NCI-H510A (cell line): ENCODE measurements at places on chromosomes 11 and 22.
A peak's percentile ranks its signal among the peaks of the same experiment; 100 is the strongest.

- no peak for DNase-seq
These were observed 79.6 kb downstream of the GRK3 start for GRCh38 chr22:25644122-25644521.

GRCh38 chr11:44659641-44660040, 67.1 kb upstream of the TSPAN18 start:
- no peak for DNase-seq

- no peak for DNase-seq
These were observed 106.2 kb upstream of the OR4B1 start for GRCh38 chr11:48110509-48110766.

- no peak for DNase-seq
These were observed 12.6 kb downstream of the INSC start for GRCh38 chr11:15127341-15127740.

- no peak for DNase-seq
These were observed 22.7 kb upstream of the IL17REL start for GRCh38 chr22:50035131-50035881.

DNA sequence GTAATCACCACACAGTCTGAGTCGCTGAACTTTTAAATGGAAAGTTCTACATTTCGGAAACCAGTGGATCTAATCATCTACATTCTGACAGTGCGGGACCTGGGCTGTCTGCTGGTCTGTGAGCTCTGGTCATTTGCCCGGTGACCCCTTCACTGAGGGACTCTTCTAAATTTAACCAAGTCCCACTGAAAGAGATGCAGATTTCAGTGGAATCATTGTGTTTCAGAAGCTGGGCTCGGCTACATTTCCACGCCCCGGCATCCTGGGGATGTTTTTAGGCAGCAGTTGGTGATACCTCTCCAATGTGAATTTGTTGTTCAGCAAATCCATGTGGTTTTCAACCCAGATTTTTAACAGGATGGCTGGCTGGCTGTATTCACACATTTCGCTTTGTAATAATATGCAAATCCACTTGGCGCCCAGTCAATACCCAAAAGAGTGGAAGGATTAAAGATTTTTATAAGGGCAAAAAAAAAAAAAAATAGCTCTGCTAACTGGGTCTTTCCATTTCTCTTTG, 145.5 kb upstream of the RASSF10 start:
- no peak for DNase-seq

- DNase-seq: no peak
These were observed 2091.9 kb downstream of the LRRC4C start for GRCh38 chr11:39367534-39367933.

DNA sequence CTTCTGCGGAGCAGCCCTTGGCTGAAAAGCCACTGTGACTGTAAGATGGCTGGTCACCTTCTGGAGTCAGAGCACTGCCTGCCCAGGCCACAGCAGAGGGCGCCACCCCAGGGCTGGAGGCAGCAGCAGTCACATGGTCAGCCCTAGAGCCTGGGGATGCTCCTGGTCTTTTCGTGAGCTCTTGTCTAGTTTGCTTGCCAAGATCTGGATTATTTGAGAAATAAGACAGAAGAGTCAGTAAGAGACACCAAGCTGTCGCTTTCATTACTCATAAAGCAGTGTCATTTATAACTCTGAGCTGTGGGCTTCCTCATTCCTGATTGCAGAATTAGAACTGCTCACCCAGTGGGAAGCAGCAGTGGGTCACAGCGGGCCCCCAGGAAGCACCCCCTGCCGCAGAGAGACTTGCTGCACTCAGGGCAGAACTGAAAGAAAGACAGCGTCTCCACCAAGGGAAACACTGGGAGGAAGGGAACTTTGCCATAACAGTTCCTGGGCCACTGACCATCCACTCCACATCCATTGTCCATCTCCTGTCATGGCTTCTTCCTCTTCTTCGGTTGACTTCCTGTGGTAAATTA, 56.7 kb downstream of the PPP6R2 start:
- DNase-seq: no peak

DNA sequence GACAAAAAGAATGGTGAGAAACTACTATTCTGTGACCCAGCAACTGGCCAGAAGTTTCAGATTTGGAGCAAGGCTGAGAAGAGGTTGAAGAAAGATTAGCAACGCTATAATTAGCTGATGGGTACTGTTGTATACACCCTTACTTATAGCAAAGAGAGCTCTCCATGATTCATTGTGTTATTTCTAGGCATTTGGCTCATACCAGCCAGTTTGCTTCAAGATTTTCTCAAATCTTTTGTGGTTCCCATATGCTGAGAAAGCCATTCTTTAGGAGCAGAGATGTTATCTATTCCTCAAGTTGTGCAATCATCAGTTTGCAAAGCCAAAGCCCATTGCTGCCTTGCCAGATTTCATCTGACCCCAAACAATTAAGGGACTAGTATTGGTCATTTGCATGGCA, 179.4 kb downstream of the ETS1 start:
- no peak for DNase-seq

GRCh38 chr22:50536226-50536625, 6.4 kb upstream of the TYMP start:
- no peak for DNase-seq

- no peak for DNase-seq
These were observed 196.4 kb downstream of the GUCY1A2 start for GRCh38 chr11:106821826-106822225.

GRCh38 chr22:30282616-30283046, 6.7 kb downstream of the CASTOR1 start:
- DNase-seq: no peak

- no peak for DNase-seq
These were observed 5.0 kb downstream of the HEPACAM start for GRCh38 chr11:124930799-124931198.

- no peak for DNase-seq
These were observed 65.2 kb upstream of the PHOX2A start for GRCh38 chr11:72309074-72309598.

GRCh38 chr11:73939096-73939495, 11.7 kb upstream of the DNAJB13 start:
- no peak for DNase-seq

DNA sequence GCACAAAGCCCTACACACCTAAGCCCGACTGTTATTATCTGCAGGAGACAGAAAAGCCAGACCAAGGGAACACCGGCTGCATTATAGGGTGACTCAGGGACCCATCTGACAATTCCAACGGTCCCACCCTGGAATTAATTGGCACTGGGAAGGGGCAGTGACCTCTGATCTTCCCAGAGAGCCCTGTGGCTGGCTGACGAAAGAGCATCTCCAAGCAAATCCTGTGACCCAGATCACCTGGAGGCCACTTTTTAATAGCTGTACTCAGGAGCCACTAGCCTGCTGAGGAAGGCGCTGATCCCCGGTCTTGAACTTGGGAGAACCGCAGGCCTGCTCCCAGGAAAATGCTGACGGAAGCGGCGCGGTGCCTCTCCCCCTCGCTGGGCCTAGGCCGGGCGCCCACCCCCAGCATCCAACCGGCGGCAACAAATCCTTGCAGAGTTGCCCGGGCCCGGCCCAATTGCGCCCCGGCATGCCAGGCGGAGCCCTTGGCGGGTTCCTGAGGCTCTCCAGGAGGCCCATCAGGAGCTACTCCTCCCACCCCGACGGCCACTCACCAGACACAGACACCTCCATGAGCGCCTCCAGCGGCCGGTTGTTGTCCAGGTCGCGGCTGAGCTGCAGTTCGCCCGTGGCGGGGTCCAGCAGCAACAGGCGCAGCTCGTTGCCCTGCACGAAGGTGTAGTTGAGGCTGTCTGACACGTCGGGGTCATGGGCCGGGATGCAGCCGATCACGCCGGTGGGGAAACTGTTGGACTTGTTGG, 4.2 kb downstream of the CELSR1 start:
- DNase-seq: no peak

GRCh38 chr11:15453211-15453765, 338.6 kb downstream of the INSC start:
- DNase-seq: no peak

GRCh38 chr11:79438631-79439409, 2.0 kb downstream of the TENM4 start:
- DNase-seq: no peak

GRCh38 chr11:66068154-66068821, 1.8 kb upstream of the PACS1 start:
- DNase-seq: no peak

DNA sequence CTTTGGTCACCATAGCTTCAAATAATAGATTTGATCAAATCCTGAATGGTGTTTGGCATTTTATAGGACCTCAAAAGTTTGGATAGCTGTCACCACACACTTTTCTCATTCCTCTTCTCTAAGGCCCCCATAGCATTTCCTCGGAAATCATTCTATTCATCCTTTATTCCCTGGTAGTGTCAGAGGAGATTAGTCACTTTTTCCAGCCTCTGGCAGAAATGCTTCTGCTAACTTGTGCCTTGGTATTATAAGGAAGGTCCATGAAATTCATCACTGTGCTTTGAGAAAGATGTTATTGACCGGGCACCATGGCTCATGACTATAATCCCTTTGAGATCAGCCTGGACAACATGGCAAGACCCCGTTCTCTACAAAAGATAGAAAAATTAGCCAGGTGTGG, 19.7 kb upstream of the NUP160 start:
- no peak for DNase-seq

DNA sequence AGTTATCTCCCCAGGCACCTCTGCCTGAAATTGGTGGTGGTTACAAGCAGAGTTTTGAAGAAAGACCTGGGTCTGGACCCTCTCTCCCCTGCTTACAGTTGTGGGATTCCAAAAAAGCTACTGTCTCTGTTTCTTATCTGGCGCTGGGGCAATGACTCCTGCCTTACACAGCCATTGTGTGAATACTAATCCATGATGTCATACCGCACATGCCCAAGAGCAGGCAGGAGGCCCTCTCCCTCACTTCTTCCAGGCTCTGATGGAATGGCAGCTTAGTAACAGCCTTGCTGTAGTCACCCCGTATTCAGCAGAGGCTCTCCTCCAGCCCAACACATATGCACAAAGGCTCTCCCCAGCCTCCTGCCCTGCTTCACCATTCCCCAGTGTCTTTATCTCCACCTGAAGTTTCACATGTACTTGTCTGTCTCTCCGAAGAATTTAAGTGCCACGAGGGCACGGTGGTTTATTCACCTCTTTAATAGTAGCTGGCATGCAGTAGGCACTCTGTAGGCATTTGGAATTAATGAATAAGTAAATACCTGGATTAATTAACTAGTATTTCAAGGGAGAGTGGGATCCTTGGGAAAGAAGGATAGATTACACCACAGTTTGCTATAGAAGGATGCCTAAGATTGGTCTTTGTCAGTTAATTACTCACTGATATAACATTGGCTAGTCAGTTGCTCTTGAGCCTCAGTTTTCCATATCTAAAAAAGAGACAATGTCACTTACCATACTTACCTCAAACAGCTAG, 165.6 kb downstream of the ETS1 start:
- no peak for DNase-seq

DNA sequence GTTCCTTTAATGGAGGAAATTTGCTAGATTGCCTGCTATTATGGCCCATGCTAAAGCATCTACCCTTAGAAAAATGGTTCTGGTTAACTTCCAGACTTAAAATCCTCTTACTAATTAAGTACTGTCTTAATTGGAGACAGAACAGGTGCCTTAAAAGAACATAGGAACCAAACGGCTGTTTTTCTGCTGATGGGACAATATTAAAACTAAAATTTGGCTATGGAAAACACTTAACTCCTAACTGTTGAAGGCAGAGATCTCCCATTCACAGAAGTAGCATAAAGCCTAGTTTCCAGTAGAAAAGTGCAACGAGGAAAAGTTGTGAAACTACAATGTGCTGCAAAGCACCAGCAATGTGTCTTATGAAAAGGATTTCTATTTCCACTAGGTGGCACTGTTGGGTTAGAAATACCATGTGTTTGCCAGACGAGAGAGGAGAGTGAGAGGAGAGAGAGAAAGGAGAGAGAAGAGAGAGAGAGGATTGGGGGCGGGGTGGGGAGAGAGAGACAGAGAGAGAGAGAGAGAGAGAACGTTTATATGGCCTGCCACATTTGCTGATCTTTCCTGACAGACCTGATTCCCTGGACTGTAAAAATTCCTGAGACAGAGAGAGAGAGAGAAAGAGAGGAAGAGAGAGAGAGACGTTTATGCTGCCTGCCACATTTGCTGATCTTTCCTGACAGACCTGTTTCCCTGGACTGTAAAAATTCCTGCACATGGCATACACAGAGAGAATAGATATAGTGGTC, 51.5 kb downstream of the FAM181B start:
- peak; percentile 2 for DNase-seq

GRCh38 chr11:119352857-119353260, 6.4 kb upstream of the MFRP start:
- DNase-seq: peak; percentile 64
